Ovary (tissue), 10 donors: ENCODE measurements at places on chromosomes 4 and X. TPM values are rescaled to one million over a fixed set of nuclear protein-coding genes. Genes with fewer than 3 reads are reported as not detected.
A peak's percentile ranks its signal among the peaks of the same experiment; 100 is the strongest.

The MTNR1A gene
- total RNA-seq = not detected

DNA sequence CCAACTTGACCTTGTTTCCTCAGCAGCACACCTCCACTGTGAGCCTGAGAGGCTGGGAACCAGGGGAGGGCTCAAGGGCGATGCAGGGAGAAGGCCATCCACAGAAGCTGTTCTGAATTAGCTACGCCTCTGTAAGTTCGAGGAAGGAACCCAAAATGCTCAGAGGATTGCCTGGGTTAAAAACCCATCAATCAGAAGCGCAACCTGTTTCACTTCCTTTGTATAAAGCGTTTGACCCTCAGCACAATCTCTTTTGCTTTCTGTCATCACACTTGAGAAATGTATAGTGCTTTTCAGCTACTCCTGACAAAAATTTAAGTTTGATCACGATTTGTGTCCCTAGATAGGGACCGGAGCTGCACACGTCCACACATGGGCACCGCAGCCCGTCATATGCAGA, 48.0 kb upstream of the MAP3K15 start:
- DNase-seq = no peak
- H3K27me3 ChIP-seq = no peaks in the 10 kb centered on the region
- no peaks in the 10 kb centered on the region for H3K4me1 ChIP-seq
- H3K4me3 ChIP-seq = no peak overlapping the region
- H3K27ac ChIP-seq = no peak overlapping the region

The RASGEF1B gene
- 3.9 TPM for total RNA-seq

DNA sequence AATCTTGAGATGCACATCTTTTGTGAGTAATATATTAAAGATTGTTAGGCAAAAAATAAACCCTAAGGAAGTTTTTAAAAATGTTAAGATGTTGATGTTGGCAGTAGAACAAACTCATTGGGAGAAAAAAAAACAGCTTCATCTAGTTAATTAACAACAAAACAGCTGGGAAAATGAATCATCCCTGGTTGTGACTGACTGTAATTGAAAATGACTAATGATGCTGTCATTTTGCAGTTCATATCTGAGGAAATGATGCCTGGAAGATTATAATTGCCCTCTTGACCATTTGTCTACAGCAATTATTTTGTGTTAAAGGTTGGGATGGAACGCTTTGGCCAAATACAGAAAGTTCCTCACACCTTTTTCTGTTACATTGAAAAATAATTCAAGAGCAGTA, 760.4 kb upstream of the FTHL17 start:
- H3K27ac ChIP-seq = no peak overlapping the region
- no peaks in the 10 kb centered on the region for H3K27me3 ChIP-seq
- no peak overlapping the region for H3K4me3 ChIP-seq

GRCh38 chr4:163758032-163758431, 263.5 kb downstream of the TMA16 start:
- no peaks in the 10 kb centered on the region for H3K27me3 ChIP-seq
- H3K36me3 ChIP-seq = no peaks in the 10 kb centered on the region
- no peaks in the 10 kb centered on the region for H3K4me1 ChIP-seq
- DNase-seq = no peak
- H3K4me3 ChIP-seq = no peak overlapping the region

The LRP2BP gene
- total RNA-seq = 3.0 TPM

The DDX53 gene
- total RNA-seq = not detected

The CXCR3 gene
- 0.12 TPM for total RNA-seq

DNA sequence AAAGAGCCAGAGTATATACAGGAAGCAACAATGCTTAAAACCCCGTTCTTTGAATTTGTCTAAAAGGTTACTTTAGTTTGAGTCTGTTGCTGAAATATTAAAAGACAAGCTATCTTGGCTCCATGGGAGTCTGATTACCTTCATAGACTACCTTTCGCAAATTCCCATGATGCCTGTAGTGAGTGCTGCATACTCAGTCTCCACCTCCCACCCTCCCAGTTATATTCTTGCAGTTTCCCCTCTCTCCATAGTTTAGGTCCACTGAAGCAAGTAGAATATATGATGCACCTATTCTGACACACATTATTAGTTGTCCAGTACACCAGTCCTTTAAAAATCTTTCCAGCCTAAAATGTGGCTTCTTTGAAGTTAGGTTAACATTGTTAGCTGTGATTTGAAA, 2.4 kb downstream of the CNKSR2 start:
- DNase-seq = no peak
- no peak overlapping the region for H3K4me3 ChIP-seq
- H3K4me1 ChIP-seq = no peaks in the 10 kb centered on the region

The FGD1 gene
- 12.5 TPM for total RNA-seq

The ZFP42 gene
- total RNA-seq = not detected

GRCh38 chr4:139656614-139657486, 8.8 kb upstream of the MGST2 start:
- H3K4me3 ChIP-seq = no peak overlapping the region
- H3K27me3 ChIP-seq = no peaks in the 10 kb centered on the region
- peak overlapping the region; percentile 25 for H3K27ac ChIP-seq
- peak; percentile 67 for DNase-seq
- no peaks in the 10 kb centered on the region for H3K4me1 ChIP-seq

The LNX1 gene
- total RNA-seq = 0.35 TPM

GRCh38 chrX:154352466-154352865, 22.0 kb downstream of the FLNA start:
- DNase-seq = no peak
- no peaks in the 10 kb centered on the region for H3K36me3 ChIP-seq
- no peaks in the 10 kb centered on the region for H3K4me1 ChIP-seq
- no peak overlapping the region for H3K27ac ChIP-seq
- H3K27me3 ChIP-seq = no peaks in the 10 kb centered on the region
- H3K4me3 ChIP-seq = no peak overlapping the region

DNA sequence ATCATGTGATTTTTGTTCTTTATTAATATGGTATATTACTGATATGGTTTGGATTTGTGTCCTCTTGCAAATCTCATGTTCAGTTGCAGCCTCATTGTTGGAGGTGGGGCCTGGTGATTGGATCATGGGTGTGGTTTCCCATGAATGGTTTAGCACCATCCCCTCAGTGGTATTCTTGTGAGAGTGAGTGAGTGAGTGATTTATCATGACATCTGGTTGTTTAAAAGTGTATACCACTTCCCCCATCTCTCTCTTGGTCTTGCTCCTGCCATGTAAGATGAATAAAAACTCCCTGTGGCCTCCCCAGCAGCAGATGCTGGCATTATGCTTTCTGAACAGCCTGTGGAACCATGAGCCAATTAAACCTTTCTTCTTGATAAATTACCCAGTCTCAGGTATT, 111.5 kb downstream of the TAB3 start:
- DNase-seq = no peak
- H3K36me3 ChIP-seq = no peaks in the 10 kb centered on the region
- H3K27ac ChIP-seq = no peak overlapping the region
- H3K4me1 ChIP-seq = no peaks in the 10 kb centered on the region
- H3K27me3 ChIP-seq = no peaks in the 10 kb centered on the region

DNA sequence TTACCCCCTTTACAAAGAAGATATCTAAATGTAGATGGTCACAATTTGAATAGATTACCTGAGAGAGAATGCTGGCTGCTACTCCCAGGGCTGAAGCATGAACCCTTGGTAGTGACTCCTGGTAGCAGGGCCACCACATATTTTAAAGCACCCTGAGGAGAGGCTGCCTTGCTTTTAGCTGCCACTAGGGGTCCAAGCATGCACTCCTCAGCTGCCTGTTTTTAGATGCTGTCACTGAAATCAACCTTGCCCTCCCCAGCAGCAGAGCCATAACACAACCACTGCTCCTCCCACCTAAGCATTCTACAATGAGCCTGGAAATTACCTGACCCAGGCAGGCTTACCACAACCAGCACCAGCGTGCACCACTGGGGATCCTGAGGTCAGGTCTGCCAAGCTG, 850.9 kb downstream of the FAM133A start:
- no peaks in the 10 kb centered on the region for H3K27me3 ChIP-seq
- no peaks in the 10 kb centered on the region for H3K36me3 ChIP-seq
- H3K4me3 ChIP-seq = no peak overlapping the region

DNA sequence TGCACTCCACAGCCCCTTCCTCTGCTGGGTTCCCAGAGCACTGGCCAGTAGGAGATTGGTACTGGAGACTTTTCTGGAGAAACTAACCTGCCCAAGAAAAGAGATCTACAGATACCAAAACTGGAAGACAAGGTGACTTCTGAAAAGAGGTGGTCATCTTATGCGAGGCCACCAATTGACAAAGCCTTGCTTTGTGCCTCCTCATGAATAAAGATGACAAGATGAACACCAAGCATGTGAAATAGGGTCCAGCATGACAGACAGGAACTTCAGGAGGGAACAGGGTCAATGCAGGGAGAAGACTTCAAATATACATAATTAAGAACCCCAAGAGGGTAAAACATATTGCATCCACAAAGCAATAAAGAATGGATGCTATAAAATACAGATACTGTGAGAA, 137.9 kb downstream of the APBB2 start:
- no peak overlapping the region for H3K4me3 ChIP-seq
- no peak for DNase-seq
- no peaks in the 10 kb centered on the region for H3K36me3 ChIP-seq

DNA sequence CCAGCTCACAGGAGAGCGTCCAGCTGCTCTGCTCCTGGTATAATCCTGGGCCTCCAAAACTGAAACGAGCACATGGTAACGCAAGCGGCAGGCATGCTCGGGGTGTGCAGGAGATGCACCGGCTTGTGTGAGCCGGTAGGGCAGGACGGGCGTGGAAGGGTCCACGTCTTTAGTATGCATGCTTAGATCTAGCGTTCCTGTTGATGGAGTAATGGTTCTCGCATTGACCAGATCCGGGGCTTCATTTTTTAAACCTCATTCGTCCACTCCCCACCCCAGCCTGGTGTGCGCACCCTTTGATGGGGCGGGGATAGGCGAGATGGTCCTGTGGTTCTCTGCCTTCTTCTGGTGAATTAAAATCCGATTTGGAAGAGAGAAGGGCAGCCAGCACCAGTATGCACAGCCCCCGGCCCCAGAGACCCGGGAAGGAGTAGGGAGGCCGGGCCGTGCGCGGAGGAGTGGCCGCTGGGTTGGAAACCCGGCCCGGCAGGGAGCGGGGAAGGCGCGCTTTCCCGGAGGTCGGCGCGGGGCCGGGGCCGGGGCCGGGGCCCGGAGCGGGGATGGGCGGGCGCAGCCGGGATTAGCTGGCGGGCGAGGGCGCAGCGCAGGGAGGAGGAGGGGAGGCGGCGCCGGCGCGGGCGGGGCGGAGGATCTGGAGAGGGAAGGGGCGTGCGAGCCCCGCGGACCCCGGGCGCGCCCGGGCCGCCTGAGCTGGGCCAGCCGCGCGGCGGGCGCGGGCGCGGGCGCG, 39.9 kb downstream of the FAM149A start:
- no peaks in the 10 kb centered on the region for H3K27me3 ChIP-seq
- peaks cover 1% of the 10 kb centered on the region for H3K4me1 ChIP-seq
- DNase-seq = peak; percentile 77
- peak overlapping the region; percentile 88 for H3K27ac ChIP-seq
- peak overlapping the region; percentile 57 for H3K4me3 ChIP-seq

DNA sequence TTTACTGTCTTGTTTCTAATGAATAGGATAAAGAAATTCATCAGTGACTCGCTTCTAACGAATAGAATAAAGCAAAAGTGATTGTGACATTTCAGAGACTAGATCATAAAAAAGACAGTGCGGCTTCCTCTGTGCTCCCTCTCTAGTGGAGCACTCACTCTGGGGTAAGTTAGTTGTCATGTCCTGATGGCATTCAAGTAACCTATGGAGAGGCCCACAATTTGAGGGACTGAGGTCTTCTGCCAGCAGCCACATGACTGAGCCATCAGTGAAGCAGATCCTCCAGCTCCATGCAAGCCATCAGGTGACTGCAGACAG, 72.4 kb downstream of the YIPF6 start:
- H3K36me3 ChIP-seq = no peaks in the 10 kb centered on the region
- DNase-seq = no peak
- H3K4me1 ChIP-seq = no peaks in the 10 kb centered on the region
- no peaks in the 10 kb centered on the region for H3K27me3 ChIP-seq
- H3K27ac ChIP-seq = no peak overlapping the region
- no peak overlapping the region for H3K4me3 ChIP-seq

The CPE gene
- total RNA-seq = 23.5 TPM

The TLR7 gene
- 1.3 TPM for total RNA-seq

The RPGR gene
- total RNA-seq = 5.4 TPM

DNA sequence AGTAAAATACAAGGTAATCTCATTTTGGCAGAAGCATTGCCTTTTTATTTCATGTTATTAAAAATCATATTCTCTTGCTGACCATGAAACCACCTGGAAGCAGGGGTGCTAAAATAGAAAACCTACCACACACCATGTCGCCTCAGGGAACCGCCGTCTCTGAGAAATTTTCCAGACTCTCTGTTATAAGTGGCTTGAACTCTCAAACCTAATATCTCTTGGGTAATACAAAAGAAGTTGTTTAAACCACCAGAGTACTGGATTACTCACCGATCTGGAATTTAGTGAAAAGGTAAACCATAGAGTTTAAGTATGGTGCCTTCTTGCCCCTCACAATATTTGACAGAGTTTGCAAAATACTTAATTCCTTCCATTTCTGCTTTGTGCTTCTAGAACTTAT, 27.7 kb downstream of the ENPP6 start:
- no peak for DNase-seq
- no peaks in the 10 kb centered on the region for H3K27me3 ChIP-seq
- H3K4me1 ChIP-seq = no peaks in the 10 kb centered on the region
- H3K36me3 ChIP-seq = no peaks in the 10 kb centered on the region

DNA sequence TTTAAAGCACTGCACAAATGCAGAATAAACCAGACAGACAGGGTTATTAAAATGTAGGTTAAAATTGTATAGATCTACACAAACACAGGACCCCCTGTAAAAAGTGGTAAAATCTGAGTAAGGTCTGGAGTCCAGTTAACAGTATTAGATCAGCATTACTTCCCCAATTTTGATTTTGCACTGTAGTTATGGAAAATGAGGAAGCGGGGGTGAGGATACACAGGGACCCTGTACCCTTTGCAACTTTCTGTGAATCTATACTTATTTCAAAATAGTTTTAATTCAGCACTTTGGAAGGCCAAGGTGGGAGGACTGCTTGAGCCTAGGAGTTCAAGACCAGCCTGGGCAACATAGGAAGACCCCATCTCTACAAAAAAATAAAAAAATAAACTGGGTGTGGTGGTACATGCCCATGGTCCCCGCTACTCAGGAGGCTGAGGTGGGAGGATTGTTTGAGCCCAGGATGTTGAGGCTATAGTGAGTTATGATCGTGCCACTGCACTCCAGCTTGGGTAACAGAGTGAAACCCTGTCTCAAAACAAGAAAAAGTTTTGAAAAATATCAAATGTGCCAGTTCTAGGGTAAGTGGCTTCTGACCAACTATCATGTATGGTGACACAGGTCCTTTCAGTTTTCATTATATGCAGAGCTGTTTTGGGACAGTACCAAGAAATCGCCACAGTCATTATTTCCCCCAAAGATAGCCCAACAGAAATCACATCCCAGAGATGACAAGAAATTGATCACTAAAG, 17.7 kb downstream of the SEL1L3 start:
- no peak for DNase-seq
- H3K4me3 ChIP-seq = no peak overlapping the region
- no peaks in the 10 kb centered on the region for H3K27me3 ChIP-seq
- no peaks in the 10 kb centered on the region for H3K36me3 ChIP-seq

GRCh38 chr4:169137558-169137920, 127.5 kb upstream of the CBR4 start:
- no peak overlapping the region for H3K27ac ChIP-seq
- no peaks in the 10 kb centered on the region for H3K36me3 ChIP-seq
- H3K4me3 ChIP-seq = no peak overlapping the region
- no peak for DNase-seq

The ZNF711 gene
- 5.6 TPM for total RNA-seq

GRCh38 chr4:76434901-76435527, at the start of gene SHROOM3:
SHROOM3 (plus strand) TSS chr4:76435229; CDS start chr4:76436053, 824 bp downstream.
- no peaks in the 10 kb centered on the region for H3K36me3 ChIP-seq
- H3K4me3 ChIP-seq = no peak within 1 kb of the TSS
- no peaks in the 10 kb centered on the region for H3K4me1 ChIP-seq
